GM04504 (cell line): ENCODE measurements at places on chromosomes 3 and 15.

GRCh38 chr3:173632945-173633344 is 235.4 kb downstream of the NLGN1 start:
- no peak for DNase-seq

DNA sequence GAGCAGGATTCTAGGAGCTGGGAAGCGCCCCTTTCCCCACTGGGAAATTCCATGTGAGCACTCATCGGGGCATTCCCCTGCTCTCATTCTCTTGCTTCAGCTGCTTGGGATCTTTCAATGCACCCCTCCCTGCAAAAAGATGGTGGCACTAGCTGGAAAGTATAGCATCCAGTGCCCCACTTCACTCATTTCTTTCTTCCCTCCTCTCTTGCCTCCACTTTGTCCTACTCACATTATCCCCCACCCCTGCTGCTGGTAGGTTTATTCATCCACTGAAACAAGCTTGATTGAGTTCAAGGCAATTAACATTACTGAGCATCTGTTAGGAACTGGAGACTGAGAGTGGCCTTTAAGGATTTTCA is 84.8 kb upstream of the LIMD1 start:
- no peak for DNase-seq

- DNase-seq: peak; percentile 86
These were observed 73.2 kb upstream of the HEG1 start for GRCh38 chr3:125128861-125129501.

DNA sequence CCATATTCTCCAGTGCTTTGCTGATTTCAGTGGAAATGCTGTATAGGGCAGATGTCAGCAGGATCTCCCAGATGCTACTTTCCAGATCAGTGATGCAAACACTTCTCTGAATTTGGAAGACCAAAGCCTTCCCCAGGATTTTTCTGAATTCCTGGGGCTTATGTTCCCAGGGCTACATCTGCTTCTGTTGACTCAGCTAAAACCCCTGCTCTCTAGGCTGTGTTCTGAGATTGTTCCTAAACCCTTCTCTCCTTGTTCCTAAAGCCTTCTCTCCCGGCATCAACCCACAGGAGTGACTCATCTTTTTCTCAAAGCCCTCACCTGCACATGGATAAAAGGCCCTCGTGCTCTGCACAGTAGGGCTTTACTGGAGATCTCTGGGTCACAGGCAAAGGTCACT is 35.5 kb downstream of the FAH start:
- DNase-seq: no peak

- no peak for DNase-seq
These were observed 135.5 kb upstream of the TTC14 start for GRCh38 chr3:180466401-180467011.

- DNase-seq: no peak
These were observed 93.6 kb downstream of the PLCL2 start for GRCh38 chr3:16978234-16978920.

- no peak for DNase-seq
These were observed 18.0 kb downstream of the CHST2 start for GRCh38 chr3:143137435-143138036.

DNA sequence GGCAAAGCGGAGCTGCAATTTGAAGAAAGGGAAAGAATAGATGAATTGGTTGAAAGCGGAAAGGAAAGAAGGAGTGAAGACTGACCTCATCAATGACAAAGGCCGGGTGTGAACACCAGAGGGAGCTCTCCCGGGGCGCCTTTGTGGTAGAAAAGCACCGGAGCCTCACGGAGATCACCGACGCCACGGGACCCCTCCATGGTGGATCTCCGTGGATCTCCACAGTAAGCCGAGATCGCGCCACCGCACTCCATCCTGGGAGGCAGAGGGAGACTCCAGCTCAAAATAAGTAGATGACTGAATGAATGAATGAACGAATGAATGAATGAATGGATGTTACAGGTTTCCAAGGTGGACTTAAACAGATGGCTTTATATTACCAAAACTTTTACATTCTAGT is 25.0 kb downstream of the GPR160 start:
- no peak for DNase-seq

- no peak for DNase-seq
These were observed 36.4 kb upstream of the MYZAP start for GRCh38 chr15:57555270-57555669.
